Skeletal muscle cell (primary cell): ENCODE measurements at places on chromosomes 5 and 9.
A peak's percentile ranks its signal among the peaks of the same experiment; 100 is the strongest.

DNA sequence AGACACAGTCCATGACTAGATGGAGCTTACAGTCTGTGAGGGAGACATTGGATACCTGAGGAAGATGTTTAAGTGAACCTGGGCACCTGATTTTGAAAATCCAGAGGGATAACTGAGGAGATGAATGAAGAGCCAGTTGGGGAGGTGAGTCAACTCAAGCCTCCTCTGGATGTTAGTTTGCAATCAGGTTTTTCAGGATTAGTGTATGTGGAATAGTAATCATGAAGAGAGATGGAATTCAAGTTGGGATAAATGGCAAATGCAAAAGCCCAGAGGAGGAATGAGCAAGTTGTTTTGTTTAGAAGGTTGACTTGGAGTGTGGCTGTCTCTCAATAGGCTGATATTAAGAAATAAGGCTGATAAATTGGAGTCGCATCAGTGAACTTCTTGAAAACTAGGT lies 28.9 kb downstream of the PRDM6 start:
- DNase-seq: no peak

DNA sequence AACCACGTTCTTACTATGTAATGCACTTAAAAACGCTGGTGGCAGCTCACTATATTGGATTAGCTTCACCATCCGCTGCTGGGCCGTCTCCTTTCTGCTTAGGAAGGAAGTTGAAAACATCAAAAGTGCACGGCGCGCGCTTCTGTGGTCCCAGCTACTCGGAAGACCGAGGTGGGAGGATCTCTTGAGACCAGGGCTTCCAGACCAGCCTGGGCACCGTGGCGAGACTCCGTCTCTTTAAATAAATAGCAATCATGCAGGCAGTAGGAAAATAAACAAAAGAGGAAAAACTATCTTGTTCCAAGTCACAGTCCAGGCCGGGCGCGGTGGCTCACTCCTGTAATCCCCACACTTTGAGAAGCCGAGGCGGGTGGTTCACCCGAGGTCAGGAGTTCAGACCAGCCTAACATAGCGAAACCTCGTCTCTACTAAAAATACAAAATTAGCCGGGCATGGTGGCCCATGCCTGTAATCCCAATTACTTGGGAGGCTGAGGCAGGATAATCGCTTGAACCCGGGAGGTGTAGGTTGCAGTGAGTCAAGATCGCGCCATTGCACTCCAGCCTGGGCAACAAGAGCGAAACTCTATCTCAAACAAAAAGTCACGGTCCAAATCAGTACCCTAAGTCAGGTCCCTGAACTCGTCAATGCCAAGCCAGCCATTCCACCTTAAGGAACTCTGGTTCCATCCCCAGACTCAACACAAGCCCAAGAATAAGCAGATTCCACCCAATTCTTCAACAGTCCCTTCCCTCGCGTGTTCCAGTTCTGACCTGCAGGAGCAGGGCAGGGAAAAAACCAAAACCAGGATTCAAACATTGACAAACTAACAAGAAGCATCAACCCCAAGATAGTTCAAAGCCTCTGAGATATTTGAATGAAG lies 1.0 kb upstream of the GOLGA1 start:
- DNase-seq: no peak

DNA sequence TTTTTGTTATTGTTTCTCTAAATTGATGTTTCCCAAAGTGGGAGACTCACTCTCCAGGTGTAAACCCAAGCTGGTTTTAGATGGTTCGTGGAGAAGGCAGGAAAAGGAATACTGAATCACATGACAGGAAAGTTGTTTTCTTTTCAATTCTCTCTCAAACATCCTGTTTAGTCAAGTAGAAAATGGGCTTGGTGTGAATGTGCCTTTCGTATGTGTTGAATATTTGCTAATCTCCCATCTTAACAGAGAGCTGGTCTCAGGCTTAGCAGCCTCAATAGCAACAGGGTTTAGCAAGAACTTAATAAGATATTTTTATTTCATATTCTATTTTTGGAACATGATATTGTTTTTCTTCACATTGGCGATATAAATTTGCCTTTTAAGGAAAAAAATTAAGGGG lies 119.7 kb downstream of the INSYN2B start:
- DNase-seq: no peak

GRCh38 chr5:51276250-51276649 lies 107.0 kb upstream of the ISL1 start:
- no peak for DNase-seq

- DNase-seq: no peak
Measured at GRCh38 chr5:95973793-95974325, 12.2 kb upstream of the ELL2 start.

- DNase-seq: peak; percentile 80
Measured at GRCh38 chr9:128370752-128371629, at the start of gene URM1. Gene URM1 (plus strand): TSS chr9:128371374. CDS start chr9:128371381, 7 bp downstream.

GRCh38 chr5:88741964-88742363 lies 141.0 kb downstream of the MEF2C start:
- DNase-seq: no peak

GRCh38 chr5:76642390-76643040 lies 19.3 kb upstream of the F2RL2 start:
- no peak for DNase-seq

DNA sequence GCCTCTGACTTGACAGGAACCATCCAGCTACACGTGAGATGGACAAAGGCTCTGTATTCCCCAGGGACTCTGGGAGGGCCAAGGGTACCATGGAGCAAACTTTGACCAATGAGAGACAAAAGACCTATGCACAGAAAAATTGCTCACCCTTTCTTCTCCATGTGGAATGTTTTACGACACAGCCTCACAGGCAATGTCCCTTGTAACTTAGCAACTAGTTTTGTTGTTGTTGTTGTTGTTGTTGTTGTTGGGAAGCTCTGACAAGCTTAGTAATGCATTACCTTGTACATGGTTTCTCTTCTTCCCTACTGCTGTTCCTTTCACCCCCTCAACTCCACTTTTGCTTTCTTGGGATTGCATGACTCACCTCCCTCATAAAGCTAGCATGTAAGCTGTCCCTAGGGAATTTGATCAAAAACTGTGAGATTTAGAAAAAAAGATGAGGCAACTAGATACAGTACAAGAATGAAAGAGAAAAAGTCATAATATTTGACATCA lies 550.9 kb downstream of the RAB3C start:
- DNase-seq: peak; percentile 95

DNA sequence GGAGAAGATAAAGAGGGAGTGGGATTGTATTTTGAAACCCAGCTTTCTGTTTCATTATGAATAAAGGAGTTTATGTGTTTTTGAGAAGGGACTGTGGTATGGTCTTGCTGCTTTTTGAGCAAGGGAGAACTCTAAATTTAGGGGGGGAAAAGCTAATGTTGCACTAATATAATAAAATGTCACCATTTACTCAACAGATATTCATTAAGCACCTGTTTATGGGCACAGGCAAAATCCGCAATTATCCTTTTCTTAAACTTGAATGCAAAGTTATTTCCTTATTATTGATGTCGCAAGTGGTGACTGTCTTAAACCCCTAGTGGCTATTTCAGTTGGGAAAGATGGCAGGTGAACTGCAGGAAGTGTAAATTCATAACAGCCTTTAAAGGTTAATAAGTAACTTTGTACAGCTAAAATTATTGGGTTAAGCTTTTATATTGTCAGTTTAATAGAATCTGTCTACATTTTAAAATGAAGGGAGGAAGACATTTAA lies 1.5 kb downstream of the CDC42SE2 start:
- DNase-seq: no peak

GRCh38 chr5:136246122-136246521 lies 53.2 kb upstream of the SMIM32 start:
- DNase-seq: no peak

DNA sequence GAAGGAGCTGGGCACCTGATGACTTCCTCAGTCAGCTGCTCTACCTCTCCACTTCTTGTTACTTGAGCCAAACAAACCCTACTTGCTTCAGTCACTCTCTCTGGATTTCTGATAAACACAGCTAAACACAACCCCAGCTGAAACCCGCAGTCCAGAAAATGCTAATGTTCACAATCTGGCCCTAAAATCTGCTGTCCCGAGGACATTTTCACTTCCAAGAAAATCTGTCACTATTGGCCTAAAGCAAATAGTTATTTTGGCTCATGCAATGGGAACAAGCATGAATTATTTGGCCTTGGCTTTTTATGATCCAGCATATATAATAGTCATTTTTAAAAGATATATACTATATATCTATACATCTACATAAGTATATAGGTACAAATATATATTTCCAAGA lies 19.1 kb downstream of the FAM81B start:
- no peak for DNase-seq

DNA sequence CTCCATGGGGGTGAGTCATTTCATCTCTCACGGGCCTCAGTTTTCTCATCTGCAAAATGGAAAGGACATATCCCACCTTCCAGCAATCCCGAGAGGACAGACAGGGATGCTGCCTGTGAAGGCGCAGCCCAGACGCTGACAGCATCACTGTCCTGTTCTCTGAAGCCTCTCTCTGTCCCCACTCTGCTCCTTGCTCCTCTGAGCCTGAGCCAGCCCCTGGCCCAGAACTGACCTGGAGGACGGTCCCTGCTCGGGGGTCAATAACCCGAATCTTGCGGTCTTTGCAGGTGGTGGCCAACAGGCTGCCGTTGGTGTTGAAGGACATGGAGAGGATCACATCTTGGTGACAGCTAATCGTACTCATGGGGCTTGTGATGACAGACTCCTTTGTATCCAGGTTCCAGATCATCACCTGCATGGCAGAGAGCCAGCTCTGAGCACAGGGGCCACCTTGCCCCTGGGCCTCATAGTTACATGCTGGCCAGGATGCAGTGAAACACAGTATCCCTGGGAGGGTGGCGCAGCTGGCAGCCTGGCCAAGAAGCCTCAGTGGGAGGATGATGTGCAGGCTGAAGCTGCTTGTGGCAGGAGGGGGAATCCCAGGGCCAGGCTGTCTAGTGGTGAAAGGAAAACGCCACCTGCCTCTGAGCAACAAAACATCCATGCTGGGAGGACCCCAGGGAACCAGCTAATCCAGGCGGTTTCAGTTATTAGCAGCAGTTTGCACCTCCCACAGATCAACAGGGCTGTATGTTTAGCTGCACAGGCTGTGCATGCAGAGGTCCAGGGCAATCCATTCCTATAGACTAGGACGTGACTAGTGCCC lies 14.0 kb upstream of the TRIM14 start:
- DNase-seq: no peak

DNA sequence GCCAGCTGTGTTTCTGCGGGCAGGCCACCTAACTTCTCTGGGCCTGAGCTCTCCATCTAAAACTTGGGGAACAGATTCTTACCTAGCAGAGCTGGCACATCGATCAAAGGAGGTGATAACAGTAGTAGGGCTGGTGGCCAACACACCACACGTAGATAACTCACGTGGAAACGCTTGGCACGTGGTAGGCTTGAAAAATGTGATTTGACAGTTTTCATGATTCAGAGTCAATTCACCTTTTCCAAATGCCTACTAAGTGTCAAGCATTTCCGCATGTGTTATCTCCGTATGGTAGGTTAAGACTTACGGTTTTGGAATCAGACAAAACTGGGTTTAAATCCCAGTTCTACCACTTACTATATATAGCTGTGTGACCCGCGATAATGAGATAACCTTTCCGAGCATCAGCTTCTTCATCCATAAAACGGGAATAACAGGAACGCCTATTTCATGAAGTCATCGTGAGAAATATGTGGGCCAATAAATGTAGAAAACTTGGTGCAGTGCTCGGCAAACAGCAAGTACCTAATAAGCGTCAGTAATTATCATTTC lies 25.5 kb downstream of the NDUFA8 start:
- DNase-seq: no peak

GRCh38 chr5:17367256-17367840 lies 130.7 kb upstream of the TAF11L2 start:
- no peak for DNase-seq

DNA sequence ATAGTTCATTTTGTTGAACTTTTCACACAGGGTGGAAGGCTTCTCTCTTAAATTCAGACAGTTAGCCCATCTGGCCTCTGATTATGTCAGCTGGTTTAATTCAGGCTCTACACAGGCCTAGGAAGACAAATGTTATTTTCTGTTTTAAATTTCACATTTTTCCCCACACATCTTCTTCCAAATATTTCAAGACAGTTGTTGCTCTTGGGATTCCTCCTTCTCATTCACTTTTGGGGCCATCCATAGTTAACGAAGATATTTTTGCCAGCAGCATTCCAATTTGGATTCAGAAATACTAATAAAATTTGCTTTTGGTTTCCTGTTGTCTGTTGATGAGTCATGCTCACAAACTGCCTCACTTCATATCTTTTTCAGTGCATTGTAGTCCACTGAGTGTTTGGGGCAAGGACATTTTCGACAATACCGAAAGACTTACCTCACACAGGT lies 475.4 kb downstream of the DMAC1 start:
- DNase-seq: no peak

GRCh38 chr5:111820072-111820471 lies 63.1 kb upstream of the NREP start:
- no peak for DNase-seq

GRCh38 chr5:44827681-44828080 lies 18.9 kb downstream of the MRPS30 start:
- no peak for DNase-seq

- peak; percentile 92 for DNase-seq
Measured at GRCh38 chr9:128098297-128099230, 29.0 kb downstream of the PTGES2 start.

DNA sequence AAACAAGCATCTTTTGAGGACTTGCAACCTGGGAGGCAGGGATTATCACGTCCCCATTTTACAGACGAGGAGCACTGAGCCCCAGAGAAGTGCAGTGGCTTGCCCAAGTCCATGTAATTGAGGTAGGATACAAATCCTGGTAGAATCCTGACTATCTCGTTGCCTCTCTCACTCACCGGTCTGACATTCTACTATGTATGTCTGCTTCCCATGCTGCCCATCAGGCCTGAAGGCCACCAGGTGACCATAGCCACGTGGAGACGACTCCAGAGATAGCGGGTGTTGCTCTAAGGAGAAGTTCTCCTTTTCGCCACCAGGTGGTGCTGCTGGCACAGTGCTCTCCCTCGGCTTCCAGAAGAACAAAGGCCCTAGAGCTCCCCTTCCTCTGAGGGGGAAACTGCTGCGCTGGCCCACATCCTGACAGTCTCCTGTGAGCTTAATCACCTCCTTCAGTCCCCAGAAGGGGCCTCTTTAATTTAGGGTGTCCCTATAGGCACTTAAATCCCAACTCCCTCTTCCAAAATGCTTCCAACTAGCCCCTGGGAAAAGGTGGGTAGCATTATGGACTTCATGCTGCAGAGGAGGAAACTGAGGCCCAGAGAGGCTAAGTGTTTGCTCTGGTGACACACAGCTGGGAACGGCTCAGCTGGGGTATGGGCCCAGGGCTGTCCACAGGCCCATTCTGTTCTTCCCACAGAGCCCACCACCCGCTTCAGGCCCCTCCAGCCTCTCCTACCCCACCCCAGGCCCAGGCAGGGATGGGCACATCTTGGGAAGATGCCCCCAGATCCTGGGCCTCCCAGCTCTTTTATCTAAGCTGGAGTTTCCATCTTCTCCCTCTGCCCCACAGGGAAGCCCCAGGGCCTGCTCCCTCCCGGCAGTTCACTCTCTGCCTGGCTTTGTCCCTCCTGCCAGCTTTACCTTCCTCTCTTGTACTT lies 6.4 kb downstream of the SLC34A1 start:
- DNase-seq: peak; percentile 28

GRCh38 chr9:93308158-93308602 lies 124.2 kb downstream of the WNK2 start:
- no peak for DNase-seq
